Stimulated activated CD8-positive, alpha-beta memory T cell treated with anti-CD3 and anti-CD28 coated beads, Interleukin-7, amount 100 ng/mL, for 48 hours (primary cell): ENCODE measurements at places on chromosomes 3 and 15.

GRCh38 chr3:157354722-157355121 is 81.9 kb upstream of the PTX3 start:
- DNase-seq: no peak

DNA sequence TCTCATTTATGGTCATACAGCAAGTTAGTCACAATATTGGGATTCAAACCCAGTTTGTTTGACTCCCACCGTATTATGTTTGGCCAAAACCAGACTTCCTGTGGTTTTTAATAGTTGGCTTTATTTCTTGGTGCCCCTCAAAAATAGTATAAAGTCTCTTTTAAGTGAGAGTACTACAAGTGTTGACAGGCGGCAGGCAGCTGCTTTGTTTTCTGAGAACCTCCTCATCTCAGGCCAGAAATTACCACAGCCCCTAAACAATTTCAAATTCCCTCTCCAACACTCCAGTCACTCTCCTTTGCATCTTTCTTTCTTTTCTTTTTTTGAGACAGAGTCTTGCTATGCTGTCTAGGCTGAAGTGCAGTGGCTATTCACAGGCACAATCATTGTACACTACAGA is 121.5 kb downstream of the POLR2M start:
- DNase-seq: no peak

GRCh38 chr3:154023148-154023547 is 98.0 kb upstream of the ARHGEF26 start:
- no peak for DNase-seq

DNA sequence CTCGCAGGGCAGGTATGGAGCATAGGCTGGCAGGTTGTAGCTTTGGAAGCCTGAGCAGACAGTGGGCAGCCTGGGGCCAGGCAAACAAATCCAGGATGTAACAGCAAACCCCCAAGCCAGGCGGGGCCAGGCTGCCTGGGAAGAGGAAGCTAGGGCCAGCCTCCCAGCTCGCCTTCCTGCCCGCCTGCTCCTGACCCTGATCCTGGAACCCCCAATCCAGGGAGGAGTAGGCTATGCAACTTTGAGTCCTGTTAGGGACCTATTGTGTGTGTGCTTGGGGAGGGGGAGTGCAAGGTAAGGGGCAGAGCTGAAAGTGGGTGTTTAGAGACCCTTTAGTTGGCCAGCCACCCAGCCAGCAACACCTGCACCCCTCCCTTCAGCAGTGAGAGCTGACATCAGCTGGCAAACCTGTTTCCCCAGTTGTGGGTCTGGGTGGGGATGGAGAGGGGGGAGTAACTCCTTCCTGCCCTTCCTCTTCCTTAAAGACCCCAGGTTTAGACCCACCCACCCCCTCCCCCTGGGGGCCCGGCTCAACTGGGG is 2.5 kb downstream of the NBEAL2 start:
- DNase-seq: no peak

DNA sequence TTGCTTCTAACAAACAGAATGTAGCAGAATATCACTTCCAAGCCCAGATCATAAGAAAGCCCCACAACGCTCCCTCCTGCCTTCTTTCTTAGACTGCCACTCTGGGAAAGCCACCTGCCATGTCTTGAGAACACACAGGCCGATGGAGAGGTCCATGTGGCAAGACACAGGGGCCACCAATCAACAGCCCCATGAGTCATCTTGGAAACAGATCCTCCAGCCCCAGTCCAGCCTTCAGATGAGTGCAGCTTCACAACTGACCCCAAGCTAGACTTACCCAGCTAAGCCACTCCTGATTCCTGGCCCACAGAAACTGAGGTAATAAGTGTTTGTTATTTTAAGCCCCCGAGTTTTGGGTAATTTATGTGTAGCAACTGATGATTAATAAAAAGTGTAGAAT is 39.7 kb downstream of the PTH1R start:
- DNase-seq: no peak

DNA sequence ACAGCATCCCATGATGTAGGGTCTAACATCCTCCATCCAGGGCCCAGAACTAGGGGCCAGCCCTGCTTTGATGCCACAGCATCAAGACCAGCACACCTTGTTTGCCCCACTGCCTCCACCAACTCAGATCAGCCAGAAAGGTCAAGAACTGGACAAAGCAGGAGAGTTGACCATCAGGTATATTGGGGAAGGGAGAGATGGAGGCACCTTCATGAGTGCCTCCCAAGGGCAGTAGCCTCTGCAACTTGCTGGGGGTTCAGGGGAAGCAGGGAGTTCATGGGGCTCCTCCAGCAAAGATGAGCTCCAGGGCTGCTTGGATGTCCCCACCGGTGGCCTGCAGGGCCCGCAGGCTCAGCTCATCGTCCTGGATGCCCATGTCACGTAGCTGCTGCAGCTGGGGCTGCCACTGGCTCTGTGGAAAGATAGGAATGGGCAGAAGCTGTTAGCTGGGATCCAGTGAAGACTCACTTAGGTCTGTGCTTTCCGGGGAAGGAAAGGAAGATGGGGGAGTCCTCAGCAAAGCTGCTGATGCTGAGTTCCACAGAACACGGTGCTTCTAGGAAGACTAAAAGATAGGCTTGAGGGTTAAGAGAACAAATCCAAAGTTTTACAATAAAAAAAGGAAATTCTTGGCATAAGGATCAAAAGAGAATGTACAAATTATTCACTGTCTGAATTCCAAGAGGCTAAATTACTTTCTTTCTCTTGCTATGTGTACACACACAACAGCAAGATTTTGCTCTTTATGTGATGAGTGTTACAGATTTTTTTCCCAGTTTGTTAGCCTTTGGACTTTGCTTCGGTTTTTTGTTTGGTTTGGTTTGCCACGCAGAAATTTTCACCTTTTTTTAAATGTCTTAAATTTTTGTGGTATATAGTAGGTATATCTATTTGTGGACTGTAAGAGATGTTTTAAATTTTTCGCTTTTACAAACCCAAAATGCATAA is 12.3 kb upstream of the SEMA7A start:
- DNase-seq: no peak

DNA sequence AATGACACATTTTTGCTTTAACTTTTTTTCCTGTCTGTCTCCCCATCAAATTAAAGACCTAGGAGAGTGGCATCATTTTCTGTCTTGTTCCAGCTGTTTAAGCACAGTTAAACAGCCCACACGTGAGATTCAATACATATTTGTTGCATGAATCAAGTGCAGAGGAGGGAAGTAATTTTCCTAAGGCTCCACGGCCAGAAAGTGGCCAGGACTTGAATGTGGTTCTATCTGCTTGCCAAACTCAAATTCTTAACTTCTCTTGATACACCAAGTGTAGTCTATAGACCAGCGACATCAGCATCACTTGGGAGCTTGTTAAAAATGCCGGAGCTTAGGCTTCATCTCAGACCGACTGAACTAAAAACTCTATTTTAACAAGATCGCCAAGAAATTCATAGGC is 724.8 kb upstream of the CFAP20DC start:
- no peak for DNase-seq

- DNase-seq: no peak
Observed at GRCh38 chr3:132726341-132726823, 4.2 kb upstream of the NPHP3 start.

DNA sequence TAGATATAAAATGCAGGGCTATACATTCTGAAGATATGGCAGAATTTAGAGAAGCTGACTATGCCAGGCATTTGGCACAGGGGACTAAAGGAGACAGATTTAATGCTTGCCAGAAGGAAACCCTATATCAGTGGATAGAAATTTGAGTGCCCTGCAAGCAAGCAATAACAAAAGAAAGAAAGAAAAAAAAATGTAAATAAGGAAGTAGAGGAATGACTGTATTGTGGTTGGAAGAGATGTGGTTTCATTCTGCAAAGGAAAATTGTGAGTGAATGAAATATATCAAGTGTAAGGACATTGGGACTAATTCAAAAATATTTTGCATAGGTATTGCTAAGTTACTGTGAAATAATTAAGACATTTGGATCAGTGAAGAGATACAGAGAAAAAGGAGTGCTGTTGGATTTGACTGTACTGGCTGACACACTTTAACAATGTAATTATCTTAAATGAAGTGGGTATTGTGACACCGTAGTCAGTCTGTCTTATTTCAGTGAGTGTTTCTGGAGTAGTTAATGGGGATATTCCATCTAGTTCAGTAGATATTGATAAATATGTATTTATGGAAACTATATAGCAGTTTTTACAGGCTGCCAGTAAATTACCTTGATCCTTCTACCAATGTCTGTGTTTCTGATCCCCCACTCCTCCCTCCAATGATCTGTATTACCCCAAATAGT is 418.2 kb downstream of the CNTN4 start:
- no peak for DNase-seq

DNA sequence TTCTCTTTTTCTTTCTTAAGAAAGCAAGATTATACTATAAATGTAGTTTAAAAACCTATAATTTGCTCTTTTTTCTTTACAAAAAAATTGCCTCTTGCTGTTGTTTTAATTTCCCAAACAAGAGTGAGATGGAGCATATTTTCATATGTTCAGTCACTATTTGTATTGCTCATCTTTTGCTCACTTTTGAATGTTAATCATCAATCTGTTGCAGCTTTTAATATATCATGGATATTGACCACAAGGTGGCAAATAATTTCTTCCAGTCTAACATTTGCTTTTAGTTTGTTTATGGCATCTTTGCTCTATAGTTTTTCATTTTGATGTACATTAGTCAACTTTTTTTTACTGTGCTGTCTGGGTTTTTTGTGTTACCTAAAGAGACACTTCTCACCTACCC is 112.6 kb upstream of the THRB start:
- no peak for DNase-seq

DNA sequence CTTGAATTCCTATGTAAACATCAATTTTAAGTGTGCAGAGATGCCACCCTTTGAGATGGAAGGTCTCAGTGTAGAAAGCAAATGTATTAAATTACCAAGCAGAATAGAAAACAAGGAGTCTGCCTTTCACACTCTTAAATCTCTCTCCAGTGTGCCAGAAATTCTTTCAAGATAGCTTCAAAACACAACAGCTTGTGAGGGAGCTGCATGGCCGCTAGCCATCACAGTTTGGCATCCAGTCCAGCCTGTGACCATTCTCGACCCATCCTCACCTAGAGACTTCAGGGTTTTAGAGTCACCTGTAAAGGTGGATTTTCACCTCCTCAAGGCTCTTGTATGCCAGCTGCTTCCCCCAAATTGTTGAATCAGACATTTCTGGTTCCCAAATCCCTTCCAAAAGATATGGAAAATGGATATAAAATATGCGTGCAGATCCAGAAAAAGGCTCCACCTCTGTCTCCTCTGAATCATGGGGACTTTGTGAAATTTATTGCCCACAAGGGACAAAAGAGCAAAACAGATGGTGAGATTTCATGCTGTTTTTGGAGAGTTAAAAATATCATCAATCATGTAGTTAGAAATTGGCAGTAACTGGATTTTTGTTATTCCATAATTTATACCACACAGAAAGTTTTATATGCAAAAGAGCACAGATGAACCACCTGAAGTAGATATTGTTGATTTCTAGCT is 114.2 kb upstream of the THRB start:
- no peak for DNase-seq

DNA sequence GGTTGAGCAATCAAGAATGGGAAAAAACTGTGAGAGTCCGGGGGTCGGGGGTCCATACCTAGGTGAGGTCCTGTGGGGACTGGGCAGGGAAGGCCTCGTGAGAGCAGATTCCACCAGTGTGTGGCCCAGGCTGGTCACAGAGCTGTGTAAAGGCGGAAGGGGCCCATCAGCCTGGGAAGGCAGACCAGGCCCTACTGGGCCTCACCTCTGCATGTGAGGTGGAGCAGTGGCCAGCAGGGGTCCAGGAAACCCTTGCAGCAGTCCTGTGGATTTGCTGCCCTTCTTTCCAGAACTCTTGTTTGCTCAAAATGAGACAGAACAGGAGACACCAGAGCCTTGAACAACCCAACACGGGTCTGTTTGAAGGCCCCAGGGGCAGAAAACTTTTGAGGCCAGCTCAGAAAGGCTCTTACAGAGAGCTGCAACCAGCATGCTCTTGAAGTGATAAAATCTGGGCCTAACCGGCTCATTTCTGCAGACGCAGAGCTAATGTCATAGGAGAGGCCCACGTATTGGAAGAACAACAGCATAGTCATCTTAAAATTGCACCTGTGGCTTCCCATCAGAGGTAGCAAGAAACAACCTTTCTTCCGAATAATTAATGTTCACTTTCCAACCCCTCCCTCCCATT is 30.3 kb upstream of the HHATL start:
- no peak for DNase-seq

- no peak for DNase-seq
Observed at GRCh38 chr3:129313665-129314385, 35.2 kb downstream of the HMCES start.

- DNase-seq: no peak
Observed at GRCh38 chr3:14423197-14423743, 20.9 kb downstream of the SLC6A6 start.

DNA sequence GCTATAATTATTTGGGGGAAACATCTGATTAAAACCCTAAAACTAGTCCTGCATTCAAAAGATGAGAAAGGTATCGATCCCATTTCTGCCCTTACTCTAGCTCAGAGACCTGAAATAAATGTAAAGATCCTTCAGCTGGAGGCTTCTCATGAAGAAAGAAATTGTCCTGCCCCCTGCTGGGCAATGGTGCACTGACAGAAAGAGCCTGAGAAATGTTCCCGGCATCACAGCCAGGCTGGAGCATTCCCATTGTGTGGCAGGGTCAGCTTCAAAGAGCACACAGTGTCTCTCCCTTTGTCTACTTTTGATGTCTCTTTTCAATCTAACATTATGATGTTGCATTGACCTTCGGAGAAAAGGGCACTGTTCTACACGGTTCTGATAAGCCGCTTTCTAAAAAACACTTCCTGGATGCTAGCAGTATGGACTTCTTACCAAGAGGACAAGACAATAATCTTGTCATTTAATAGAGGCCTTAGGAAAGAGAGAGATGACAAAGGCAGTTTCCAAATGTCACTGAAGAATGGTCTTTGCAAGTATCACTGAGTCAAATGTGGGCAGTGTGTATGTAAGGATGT is 287.5 kb downstream of the MAGI1 start:
- DNase-seq: no peak

DNA sequence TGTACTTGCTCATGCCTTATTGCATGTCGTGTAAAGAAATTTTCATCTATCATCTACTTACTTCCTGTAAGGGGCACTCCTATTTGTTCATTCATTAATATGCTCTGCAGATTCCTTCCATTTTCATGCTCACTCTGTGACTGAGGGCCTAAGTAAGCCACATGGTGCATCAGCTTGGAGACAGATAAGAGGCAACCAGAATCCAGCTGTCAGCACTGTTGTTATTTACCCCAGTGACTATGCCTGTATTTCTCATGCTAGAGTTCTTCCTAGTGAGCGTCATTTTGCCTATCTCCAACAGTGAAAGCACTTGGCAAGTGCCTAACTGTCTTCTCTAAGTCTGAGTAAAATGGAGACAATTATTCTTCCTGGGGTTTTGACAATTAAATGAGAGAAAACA is 124.8 kb upstream of the ABI3BP start:
- DNase-seq: no peak

GRCh38 chr3:188775412-188775811 is 396.4 kb upstream of the TPRG1 start:
- no peak for DNase-seq
